ENCODE measurements at places on chromosomes 2 and 18.

DNA sequence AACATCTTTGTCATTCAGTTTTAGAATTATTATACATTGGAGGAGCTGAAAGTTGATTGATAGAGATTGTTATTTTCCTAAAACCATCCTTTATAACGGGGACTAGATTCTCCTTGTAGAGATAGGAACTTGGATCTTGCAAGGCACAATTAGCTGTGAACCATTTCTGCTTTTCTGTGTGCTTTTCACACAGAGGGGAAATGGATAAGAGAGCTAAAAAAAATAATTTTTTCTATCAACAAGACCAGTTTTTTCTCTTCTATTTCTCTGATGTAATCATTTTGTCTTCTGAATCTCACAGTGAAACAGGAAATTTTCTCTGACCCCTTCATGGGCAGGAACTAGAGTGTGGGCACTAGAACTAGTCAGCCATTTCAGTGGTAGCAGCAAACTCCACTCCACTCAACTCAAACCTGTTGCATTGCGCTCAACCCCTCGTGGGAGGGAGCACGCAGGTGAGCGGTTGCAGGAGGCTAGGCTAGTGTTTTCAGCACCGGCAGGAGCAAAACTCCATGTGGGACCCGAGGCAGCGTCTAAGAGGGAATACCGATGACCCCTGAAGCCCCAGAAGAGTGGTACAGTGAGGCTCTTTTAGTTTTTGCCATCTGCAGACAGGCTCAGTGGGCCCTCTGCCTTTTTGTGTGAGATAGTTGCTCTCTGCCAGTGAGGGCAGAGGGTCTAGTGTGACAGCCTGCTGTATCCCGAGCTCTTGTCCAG lies 24.0 kb upstream of the SLC39A10 start:
- DNase-seq: no peak

GRCh38 chr18:9535430-9535991 lies 60.2 kb downstream of the RALBP1 start:
- DNase-seq: no peak

DNA sequence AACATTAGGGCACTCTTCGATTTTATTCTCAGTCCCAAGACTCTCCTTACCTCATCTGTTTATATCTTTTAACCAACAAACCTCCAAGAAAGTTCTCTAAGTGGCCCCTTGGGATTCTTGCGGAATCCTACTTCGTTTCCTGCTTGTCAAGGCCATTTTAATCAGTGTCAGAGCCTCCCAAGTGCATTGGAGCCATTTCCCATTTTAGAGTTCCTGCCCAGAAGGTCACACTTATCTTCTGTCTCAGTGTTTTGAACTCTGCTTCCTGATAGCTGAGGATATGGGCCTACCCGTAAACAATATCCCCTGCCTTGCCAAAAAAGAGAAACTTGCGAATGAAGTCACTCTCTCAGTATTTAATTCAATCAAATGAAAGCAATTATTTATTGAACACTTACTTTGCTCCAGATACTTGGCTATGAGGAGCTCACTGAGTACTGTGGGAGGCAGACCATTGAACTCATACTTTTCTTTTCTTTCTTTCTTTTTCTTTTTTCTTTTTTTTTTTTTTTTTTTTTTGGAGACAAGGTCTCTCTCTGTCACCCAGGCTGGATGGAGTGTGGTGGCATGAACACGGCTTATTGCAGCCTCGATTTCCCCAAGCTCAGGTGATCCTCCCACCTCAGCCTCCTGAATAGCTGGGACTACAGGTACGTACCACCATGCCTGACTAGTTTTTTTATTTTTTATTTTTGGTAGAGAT lies 5.7 kb upstream of the NOSTRIN start:
- DNase-seq: no peak

- DNase-seq: no peak
Measured at GRCh38 chr2:174493549-174494331, 6.9 kb upstream of the GPR155 start.

DNA sequence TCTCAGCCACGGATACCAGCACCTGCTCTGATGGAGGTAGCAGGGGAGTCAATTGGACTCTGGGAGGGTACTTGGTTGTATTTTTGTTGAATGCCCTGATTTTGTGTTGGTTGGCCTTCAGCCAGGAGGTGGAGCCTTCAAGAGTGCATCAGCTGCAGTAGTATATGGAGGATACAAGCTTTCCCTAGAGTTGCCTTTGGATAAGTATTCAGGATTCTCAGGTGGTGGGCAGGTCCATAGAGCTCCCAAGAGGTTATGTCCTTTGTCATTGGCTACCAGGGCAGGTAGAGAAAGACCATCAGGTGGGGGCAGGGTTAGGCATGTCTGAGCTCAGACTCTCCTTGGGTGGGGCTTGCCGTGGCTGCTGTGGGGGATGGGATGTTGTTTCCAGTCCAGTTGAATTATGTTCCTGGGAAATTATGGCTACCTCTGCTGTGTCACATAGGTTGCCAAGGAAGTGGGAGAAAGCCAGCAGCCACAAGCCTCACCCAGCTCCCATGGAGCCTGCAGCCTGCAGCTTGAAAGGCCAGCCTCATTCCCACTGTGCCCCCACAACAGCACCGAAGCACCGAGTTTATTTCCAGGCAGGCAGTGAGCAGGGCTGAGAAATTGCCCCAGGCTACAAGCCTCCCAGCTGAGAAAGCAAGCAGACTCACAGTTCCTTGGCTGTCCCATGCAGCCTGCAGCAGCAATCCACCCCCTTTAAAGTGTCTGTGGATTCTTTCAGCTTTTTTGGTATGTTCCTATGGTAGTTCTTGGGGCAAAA lies 38.6 kb upstream of the CHST9 start:
- DNase-seq: no peak

GRCh38 chr2:179692610-179693009 lies 168.8 kb downstream of the ZNF385B start:
- no peak for DNase-seq

DNA sequence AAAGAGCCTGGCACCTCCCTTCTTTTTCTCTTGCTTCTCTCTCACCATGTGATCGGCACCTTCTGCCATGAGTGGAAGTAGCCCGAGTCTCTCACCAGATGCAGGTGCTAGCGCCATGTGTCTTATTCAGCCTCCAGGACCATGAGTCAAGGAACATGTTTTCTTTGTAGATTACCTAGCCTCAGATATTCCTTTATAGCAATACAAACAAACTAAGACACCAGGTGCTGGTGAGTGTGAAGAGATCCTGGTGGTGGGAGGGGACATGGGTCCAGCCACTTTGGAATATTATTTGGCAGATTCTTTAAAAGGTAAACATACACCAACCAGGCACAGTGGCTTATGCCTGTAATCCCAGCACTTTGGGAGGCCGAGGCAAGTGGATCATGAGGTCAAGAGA lies 5.9 kb upstream of the USP40 start:
- no peak for DNase-seq

- DNase-seq: no peak
Measured at GRCh38 chr2:100588071-100588786, 25.4 kb downstream of the PDCL3 start.

- no peak for DNase-seq
Measured at GRCh38 chr2:43082111-43082894, 144.1 kb downstream of the ZFP36L2 start.

GRCh38 chr2:86001326-86001725 lies 104.4 kb downstream of the POLR1A start:
- no peak for DNase-seq

DNA sequence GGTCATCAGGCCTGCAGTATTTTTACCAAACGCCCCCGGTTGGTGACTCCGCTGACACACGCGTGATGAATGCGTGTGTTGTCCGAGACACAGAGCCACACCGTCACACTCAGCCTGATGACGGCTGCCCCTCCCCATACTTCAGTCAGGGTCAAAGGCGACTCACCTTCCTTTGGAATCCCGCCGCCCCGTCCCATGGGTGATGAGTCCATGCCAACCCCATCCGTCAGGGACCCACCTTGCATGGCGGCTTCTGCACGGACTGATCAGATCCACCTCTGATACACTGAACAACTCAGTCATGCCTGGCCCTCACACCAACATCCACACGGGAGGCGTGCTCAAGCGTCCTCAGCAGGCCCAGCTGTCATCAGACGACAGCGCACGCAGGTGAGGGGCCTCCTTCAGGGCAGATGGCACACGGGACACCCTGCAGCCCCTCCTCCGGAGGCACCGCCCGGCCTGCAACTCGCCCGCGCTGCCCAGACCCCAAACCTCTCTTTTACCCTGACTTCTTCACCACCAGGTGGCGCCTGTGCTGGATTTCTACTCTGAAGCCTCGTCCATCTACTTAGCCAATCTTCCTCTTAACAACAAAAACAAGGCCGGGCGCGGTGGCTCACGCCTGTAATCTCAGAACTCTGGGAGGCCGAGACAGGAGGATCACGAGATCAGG lies 89.2 kb downstream of the ZNF516 start:
- peak; percentile 9 for DNase-seq

- DNase-seq: no peak
Measured at GRCh38 chr2:84938194-84938879, 32.6 kb upstream of the KCMF1 start.

- no peak for DNase-seq
Measured at GRCh38 chr2:183010112-183010511, 28.1 kb downstream of the NCKAP1 start.

GRCh38 chr2:98586551-98587140 lies 21.7 kb downstream of the COA5 start:
- DNase-seq: no peak

DNA sequence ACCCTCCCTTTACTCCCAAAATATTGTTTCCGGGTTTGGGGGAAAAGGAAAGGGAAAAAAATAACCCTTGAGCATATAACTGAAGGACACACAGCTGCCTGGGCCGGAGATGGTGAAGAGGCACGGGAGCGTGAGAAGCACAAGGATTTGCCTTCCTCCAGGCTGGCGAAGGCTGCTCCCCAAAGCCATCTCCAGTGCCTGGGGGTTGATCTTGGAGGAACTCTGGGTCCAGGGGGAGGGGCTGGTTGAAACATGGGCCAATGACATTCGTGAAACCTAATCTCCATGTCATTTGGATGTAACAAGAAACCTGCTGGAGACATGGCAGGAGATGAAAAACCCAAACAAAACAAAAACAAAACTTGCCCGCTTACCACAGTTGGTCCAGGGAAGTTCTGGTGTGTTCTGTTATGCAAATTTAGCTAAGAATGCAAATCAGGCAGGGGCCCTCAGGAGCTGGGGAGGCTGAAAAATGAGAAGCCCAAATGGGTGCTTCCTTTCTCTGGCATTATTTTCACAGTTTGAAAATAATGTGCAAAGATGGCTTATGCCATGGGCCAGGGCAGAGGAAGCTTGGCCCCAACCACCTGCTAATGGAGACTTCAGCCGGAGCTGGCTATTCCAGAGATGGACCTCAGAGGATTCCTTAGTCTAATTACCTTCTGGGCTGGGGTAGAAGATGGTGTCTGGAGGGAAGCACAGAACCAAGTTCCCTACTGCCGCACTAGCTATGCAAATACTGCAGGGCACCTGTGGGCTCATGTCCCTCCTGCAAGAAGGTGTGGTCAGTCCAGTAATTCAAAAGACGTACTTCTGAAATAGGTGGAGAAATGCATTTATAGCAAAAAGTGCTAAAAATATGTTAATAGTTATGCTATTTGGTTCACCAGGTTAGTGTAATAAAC lies 180.9 kb downstream of the BCL2 start:
- DNase-seq: peak; percentile 42

GRCh38 chr2:173984866-173985604 lies 19.9 kb upstream of the SP3 start:
- no peak for DNase-seq

DNA sequence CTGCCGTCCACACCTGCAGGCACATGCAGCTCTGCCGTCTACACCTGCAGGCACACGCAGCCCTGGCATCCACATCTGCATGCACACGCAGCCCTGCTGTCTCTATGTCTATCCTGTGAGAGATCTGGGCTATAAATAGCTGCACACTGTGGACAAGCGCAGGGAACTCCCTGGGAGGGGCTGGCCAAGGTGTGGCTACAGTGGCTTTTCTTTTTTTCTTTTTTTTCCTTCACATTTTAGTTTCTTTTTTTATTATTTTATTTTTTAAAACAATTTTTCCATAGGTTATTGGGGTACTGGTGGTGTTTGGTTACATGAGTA lies 42.0 kb downstream of the TMEM182 start:
- DNase-seq: no peak

GRCh38 chr18:2920546-2921343 lies 73.9 kb downstream of the EMILIN2 start:
- no peak for DNase-seq

DNA sequence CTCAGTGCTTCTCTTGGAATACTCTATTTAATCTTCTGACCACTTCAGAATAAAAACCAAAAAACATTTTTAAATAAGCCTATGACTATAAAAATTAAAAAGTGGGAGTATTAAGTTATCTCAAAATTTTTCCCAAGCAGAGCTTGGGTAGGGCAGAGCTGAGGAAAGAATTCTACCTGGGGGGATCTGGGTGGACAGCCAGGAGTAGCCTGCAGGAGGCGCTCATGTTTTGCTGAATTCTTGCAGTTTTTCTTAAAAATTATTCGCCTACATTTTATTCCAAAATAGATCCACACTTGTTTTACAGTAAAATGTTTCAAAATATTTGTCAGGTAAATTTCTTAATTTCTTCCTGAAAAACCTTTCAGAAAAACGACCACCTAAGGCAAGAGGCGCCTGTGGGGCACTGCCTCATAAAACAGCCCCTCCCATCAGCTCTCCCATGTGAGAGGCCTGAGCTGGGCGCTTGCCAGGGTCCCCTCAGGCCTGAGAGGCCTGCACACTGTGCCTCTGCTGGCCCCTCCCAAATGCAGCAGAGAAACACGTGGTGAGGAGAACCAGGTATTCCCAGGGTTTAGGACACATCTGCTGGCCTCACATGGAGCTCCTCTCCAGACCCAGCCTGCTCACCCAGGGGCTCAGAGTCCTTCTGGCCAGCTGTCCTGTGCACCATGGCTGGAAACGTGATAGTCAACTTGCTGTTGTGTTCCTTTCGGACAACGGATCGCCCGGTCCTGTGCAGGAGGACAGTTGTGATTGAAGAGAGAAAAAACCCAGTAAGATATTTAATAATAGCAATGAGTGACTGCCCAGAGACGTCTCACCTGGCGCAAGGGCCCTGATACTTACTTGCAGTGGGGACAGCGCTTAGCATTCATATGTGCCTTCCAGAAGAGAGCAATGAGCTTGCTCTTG lies 17.5 kb downstream of the POLR1A start:
- no peak for DNase-seq

GRCh38 chr2:240459401-240460252 lies 24.2 kb downstream of the GPC1 start:
- no peak for DNase-seq
